HFF-Myc (cell line): ENCODE measurements at places on chromosomes 11 and 22.

DNA sequence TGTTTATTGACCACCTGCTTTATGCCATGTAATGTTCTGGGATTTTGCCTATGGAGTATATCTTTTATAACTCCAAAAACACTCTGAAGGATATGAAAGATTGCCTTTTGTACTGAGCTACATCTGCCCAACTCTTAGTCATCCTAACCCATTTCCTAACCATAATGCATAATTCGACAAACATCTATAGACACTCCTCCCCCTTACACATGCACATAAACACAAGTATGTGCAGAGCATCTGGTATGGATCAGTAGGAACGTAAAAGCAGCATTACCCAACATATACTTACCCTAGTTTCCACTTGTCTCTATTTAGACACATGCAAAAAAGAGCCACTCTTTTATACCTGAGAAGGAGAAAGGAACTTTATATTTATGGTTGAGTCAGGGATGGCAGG lies 272.8 kb downstream of the FAM76B start:
- peak; percentile 91 for DNase-seq

DNA sequence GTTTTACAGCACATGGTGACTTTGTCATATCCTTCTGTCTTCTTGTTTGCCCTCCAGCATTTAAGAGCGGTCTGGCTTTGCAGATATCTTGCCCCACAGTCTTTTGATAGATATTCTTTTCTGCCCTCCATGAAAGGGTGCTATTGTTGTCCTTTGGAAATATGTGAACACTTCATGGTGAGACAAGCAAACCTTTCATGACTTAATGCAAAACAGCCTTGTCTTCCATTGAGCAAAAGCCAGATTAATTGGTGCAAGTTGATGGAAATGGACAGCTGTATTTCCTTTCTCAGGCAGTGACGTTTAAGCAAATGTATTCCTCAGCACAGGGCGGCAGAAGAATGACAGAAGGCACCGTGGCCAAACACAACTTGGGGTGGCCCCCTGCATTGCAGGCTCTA lies 4.4 kb downstream of the DCPS start:
- no peak for DNase-seq

- DNase-seq = no peak
Observed at GRCh38 chr22:39773976-39774539, 119.5 kb downstream of the ENTHD1 start.

DNA sequence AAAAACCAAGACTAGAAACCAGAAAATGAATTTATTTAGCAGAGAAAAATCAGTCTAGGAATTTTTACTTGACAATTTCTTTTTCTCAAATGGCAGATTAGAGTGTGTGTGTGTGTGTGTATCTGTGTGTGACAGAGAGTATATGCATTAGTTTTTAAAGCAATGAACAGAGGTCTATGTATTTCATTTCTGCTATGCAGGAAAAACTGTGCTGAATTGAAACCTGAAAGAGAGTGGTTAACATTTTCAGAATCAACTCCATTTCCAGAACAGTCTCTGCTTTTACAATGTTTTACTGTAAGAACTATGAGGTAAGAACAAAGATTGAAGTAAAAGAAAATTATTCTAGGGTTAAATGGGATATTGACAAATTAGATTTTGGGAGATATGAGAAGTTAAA lies 114.8 kb downstream of the GRM5 start:
- no peak for DNase-seq

GRCh38 chr22:27250886-27251285 lies 550.7 kb downstream of the MN1 start:
- no peak for DNase-seq

GRCh38 chr22:20639343-20639742 lies 131.9 kb downstream of the MED15 start:
- no peak for DNase-seq

- DNase-seq = no peak
Observed at GRCh38 chr22:49941507-49942316, 18.9 kb upstream of the PIM3 start.

GRCh38 chr11:128593281-128593680 lies 5.9 kb upstream of the ETS1 start:
- no peak for DNase-seq

GRCh38 chr11:1435820-1436467 lies 46.2 kb downstream of the BRSK2 start:
- no peak for DNase-seq

GRCh38 chr22:31977141-31977841 lies 33.0 kb downstream of the YWHAH start:
- peak; percentile 50 for DNase-seq

- DNase-seq = no peak
Observed at GRCh38 chr22:19213442-19214077, 35.0 kb upstream of the SLC25A1 start.
